ENCODE measurements at places on chromosomes 13 and 19.

GRCh38 chr19:50944795-50945194 lies 8.0 kb downstream of the KLK5 start:
- no peak for DNase-seq

DNA sequence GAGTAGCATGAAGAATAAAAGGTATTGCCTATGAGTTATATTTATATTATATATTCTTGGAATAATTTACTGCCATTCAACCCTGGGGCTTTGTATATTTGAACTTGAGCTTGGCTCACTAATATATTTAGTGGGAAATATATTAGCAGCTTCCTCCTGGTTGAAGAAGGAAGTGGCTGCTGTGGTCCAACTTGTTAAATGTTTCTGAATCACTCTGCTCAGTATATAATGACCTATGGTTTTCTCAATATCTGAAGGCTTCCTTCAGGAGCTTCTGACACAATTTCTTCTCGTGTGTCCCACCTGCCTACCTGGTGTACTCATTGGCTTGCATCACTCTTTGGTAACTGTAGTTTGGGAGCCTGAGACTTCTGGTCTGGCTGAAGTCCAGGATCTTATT lies 646.4 kb downstream of the TBC1D4 start:
- no peak for DNase-seq

DNA sequence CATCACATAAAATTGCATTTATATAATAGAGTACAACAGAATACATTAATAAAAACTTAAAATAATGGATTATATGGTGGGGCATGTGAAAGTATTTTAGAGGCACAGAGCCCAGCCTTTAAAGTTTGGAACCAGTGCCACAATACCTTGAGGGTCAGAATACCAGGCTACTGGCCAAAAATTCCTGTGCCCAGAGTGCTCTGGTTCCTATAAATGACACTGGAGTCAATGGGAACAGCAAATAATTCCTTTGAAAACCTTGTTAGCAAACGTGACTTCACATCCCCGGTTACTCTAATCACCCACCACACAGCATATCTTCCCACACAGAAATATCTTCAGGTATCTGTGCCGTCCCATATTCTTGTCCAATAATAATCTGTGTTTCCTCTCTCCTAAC lies 1242.6 kb downstream of the DIAPH3 start:
- no peak for DNase-seq

DNA sequence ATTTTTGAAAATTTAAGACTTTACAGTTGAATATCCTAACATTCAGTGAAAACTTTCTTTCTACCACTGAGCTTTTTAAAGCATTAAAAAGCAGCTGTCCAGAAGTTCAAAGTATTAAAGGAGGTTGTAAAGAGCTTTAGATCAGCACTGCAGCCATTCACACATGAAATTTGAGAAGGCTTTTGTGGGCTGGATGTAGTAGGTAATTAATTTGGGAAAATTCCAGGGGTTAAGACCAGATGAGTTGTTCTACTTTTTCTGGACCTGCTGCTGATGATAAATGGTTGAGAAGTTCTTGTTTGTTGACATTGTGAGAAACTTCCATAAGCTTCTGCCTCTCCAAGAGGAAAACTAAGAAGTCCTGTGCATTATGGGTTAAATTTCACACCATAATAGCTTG lies 1779.6 kb upstream of the PRR20A start:
- DNase-seq, result no peak

DNA sequence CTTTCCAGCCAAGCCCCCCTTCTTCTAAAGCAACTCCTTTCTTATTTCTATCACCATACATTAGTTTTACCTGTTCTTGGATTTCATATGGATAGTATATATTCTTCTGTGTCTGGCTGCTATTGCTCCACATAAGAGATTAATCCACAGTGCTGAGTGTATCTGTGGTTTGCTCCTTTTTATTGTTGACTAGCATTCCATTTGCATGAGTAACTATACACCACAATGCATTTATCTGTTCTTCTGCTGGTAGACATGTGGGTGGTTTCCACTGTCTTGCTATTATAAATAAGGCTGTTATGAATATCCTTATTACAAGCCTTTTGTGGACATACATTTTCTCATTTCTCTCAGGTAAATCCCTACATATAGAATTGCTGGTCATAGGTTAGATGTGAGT lies 138.2 kb downstream of the SLC7A1 start:
- DNase-seq, result peak; percentile 90

GRCh38 chr13:44746690-44747089 lies 170.6 kb upstream of the TSC22D1 start:
- no peak for DNase-seq

- DNase-seq, result no peak
Observed at GRCh38 chr13:93172109-93172508, 54.5 kb upstream of the GPC6 start.

DNA sequence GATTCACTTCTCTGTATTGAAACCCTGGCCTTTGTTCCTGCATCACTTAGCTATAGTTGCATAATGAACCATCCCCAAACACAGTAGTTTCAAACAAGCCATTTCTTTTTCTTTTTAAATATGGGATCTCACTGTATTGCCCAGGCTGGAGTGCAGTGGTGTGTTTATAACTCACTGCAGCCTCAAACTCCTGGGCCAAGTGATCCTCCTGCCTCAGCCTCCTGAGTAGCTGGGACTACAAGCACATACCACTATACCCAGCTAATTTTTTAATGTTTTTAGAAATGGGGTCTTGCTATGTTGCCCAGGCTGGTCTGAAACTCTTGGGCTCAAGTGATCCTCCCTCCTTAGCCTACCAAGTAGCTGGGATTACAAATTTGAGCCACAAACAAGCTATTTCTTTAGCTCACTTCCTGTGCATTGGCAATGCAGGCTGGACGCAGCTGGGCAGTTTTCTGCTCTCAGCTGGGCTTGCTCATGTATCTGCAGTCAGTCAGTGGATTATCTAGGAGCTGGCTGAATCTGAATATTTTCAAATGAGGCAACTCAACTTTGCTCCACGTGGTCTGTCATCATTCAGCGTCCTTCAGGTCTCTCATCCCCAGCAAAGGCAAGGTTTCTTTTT lies 49.5 kb upstream of the SIN3B start:
- DNase-seq, result no peak

- no peak for DNase-seq
Observed at GRCh38 chr13:51955281-51955771, 55.9 kb downstream of the ATP7B start.

DNA sequence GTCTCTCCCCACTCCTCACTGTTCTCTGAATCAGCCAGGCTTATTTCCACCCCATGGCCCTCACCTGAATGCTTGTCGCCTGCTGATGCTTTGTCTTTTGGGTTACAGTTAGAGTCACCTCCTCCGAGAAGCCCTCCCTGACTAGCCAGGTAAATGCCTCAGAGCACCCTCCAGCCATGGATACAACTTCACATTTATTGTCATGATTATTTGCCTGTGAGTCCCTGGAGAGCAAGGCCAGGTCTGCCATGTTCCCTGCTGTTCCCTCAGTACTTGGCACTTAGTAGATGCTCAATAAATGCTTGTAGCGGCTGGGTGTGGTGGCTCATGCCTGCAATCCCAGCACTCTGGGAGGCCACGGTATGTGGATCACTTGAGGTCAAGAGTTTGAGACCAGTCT lies 3.7 kb upstream of the PDE4C start:
- DNase-seq, result no peak

- peak; percentile 79 for DNase-seq
Observed at GRCh38 chr13:47673009-47673850, 327.8 kb downstream of the SUCLA2 start.

GRCh38 chr13:69857183-69857821 lies 250.3 kb upstream of the ATXN8OS start:
- DNase-seq, result peak; percentile 25

- no peak for DNase-seq
Observed at GRCh38 chr19:46528601-46529590, 33.2 kb upstream of the PNMA8B start.

- no peak for DNase-seq
Observed at GRCh38 chr19:33240181-33240771, 14.6 kb upstream of the SLC7A10 start.

DNA sequence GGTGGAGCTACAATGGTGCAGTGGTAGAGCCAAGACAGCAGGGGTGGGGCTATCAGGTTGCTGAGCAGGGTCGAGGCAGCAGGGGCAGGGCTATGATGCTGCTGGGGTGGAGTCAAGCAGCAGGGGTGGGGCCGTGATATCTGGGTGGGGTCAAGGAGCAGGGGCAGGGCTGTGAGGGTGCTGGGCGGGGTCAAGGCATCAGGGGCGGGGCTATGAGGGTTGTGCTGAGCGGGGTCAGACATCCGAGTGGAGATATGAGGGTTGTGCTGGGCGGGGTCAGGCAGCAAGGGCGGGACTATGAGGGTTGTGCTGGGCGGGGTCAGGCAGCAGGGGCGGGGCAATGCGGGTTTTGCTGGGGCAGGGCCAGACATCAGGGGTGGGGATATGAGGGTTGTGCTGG lies 14.7 kb downstream of the HCN2 start:
- DNase-seq, result no peak

GRCh38 chr13:110109140-110109783 lies 197.7 kb downstream of the COL4A1 start:
- no peak for DNase-seq

- DNase-seq, result peak; percentile 76
Observed at GRCh38 chr19:11197291-11198174, at the start of gene KANK2. KANK2 (minus strand) TSS chr19:11197545; CDS start chr19:11194511, 3,034 bp downstream.
